ENCODE measurements at places on chromosomes 2 and 18.
A peak's percentile ranks its signal among the peaks of the same experiment; 100 is the strongest.

GRCh38 chr2:30334762-30335363, 103.5 kb downstream of the LBH start:
- no peak for DNase-seq

DNA sequence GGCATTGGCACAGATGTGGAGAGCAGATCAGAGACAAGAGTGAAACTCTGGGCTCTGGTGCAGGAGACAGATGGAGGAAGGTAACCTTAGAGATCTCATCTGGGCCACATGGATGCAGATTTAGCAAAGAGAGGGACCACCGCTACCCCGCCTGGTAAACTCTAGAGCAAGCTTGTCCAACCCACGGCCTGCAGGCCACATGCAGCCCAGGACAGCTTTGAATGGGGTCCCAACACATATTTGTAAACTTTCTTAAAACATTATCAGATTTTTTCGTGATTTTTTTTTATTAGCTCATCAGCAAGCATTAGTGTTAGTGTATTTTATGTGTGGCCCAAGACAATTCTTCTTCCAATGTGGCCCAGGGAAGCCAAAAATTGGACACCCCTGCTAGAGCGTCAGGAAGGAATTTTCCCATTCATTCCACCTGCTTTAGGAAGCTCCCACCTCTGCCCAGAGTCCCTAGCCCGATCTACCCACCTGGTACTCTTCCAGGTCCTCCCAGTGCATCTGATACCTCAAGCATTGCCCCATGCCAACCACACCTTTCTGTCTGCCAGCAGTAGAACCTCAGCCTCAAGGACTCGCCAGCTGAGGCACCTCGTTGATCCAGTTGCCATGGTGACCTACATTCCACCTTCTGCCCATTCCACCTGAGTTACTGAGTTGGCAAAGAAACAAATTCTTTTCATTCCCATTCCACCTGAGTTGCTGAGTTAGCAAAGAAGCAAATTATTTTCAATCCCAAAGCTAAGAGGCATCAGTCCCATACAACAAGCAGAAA, at the start of gene CIB4:
TSS of gene CIB4 (minus strand) at position 586 of the 784 bp plus-strand sequence. CDS start at position 534, 52 bp downstream.
- no peak for DNase-seq

DNA sequence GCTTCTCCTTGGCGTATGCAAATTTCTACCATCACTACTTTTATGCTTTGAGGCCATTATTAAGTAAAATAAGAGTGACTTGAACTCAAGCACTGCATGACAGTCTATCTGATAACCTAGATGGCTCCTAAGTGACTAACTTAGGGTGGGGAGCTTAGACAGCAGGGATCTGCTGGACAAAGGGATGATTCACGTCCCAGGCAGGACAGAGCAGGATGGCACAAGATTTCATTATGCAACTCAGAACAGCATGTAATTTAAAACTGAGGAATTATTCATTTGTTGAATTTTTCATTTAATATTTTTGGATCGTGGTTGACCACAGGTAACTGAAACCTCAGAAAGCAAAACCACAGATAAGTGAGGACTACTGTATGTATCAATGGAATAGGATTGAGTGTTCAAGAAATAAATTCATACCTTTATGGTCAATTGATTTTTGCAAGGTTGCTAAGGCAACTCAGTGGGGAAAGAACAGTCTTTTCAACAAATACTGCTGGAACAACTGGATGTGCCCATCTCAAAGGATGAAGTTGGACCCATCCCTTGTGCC, 115.3 kb downstream of the MBD2 start:
- DNase-seq: no peak

DNA sequence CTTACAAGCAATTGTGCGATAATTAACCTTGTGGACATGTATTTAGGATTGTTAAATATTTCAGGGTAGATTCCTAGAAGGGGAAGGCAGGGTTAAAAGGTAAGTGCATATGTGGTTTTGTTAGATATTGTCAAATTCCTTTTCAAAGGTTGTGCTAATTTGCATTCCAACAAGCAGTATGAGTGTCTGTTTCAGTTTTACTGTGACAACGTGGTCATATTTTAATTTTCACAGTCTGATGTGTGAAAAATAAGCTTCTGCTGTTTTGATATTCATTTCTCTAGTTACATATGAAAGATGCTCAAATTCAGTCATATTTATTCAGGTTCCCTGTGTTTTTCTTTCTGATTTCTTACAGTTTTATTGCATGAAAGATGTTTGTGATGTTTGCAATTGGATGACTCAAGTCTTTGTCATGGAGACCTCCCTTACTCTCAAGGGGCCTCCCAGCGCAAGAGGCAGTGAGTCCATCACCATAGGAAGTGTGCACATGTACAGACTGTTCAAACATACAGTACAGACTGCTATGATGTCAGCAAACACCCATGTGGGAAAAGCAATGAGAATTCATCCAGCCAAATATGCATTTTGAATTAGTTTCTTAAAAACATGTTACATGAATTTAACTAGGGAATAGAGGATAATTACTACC, 310.8 kb downstream of the GALR1 start:
- DNase-seq: no peak

GRCh38 chr2:3617198-3617890, 22.4 kb downstream of the COLEC11 start:
- no peak for DNase-seq

GRCh38 chr18:75100832-75101630, 107.9 kb downstream of the PTGR3 start:
- peak; percentile 2 for DNase-seq

DNA sequence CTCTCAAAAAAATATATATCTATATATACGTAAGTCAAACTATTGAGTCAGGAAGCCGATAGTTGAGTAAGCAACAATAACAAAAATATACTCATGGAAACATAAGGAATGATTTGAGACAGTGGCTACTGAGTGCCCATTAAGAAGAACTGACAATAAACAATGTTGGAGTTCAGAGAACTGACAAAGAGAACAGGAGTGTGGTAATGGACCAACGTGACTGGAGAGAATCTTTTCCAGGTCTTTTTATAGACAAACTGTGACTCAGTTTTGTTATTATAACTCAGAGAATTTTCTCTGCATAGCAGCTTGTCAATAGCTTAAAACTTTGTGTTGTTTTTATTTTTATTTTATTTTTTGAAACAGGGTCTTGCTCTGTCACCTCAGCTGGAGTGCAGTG, 4.6 kb upstream of the GALM start:
- DNase-seq: no peak

DNA sequence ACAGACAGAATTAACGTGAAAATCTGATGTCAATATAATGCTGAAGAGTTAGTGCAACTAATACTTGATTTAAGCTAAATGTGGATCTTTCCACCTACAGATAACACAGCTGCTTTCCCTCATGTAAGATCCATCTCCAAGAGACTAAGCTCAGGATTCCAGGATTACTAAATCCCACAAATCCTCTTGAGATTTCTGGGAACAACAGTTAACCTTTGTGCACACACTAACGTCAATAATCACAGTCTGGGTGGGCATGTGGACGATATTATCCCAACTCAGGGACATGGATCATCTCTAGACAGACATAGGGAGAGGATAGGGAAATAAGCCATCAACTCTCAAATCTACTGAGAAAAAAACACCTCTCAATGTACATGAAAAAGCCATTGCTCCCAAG, 432.6 kb downstream of the SATB2 start:
- DNase-seq: no peak

GRCh38 chr18:24878289-24878688, 417.9 kb downstream of the HRH4 start:
- peak; percentile 55 for DNase-seq

DNA sequence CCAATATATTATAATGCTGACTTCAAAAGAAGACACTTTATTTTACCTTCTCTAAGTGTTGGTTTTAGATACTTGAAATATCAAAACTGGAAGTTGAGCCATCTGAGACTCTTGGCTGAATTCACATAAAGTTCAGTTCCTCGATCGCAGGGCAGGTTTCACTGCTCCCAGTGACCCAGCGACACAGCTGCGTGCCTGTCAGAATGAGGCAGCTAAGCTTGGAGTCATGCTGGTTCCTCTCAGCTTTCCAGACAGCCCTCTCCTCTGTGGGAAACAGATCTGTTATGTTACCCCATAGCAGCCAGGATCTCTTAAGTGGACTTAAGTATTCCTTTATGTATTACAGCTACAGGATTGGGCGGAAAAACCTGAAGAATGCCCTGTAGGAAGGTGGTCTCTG, 142.8 kb upstream of the ALPP start:
- peak; percentile 23 for DNase-seq

DNA sequence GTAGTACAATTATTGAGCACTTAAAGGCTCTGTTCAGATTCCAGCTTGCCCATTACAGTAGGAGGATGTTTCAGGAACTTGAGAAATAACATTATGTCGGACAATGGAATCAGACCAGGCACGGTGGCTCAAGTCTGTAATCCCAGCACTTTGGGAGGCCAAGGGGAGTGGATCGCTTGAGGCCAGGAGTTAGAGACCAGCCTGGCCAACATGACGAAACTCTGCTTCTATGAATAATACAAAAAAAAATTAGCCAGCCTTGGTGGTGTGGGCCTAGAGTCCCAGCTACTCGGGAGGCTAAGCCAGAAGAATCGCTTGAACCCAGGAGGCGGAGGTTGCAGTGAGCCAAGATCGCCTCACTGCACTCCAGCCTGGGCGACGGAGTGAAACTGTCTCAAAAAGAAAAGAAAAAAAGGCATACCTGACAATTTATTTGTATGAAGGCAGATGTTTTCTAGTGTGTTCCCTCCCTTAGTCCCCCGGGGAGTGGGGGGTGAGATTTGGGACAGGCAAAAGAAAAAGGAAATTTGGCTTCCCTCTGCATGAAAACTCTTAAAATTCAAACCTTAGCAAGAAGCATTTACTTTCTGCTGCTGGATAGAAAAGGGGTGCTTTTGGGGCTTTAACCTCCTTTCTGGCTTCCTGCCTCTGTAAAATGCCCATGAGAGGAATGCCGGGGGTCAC, 13.7 kb upstream of the ZNF532 start:
- DNase-seq: no peak

DNA sequence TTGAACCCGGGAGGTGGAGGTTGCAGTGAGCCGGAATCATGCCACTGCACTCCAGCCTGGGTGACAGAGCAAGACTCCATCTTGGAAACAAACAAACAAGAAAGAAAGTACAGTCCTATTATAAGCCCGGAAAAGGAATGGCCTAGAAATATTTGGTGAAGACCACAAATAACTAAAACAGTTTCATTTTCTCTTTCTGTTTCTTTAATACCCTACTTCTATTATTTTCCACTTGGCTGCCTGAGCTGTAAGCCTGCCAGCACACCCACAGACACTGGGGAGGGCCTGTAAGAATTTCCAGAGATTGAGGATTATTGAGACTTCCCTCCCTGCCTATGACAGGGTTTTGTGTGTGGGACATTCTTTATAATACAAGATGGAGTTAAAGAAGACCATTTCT, 188.0 kb upstream of the DCC start:
- DNase-seq: no peak

- DNase-seq: peak; percentile 60
Observed at GRCh38 chr2:162073888-162074631, at the start of gene DPP4. Gene DPP4, minus strand, starts transcription at chr2:162074215. Its CDS starts 234 bp downstream, at chr2:162073981.

DNA sequence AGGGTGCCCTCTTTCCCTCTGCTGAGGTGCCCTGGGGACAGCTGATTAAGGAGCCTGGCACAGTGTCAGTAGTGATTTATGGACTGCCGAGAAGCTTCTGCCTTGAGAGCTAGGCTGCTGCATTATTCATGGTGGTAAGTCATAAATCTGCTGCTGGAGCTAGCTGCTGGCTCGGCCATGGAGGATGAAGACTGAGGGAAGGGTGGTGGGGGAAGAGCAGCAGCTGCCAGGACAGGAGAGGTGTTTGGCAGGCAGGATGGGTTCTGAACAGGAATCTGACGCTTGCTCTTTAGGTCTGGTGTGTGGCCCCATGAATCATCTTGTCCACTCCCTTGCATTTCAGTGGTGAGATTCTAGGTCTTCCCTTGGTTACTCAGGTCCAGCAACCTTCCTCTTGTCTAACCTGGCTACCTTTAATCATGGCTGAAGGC, 296.3 kb downstream of the DYSF start:
- peak; percentile 25 for DNase-seq

- DNase-seq: no peak
Observed at GRCh38 chr2:66452917-66453316, 18.0 kb downstream of the MEIS1 start.

DNA sequence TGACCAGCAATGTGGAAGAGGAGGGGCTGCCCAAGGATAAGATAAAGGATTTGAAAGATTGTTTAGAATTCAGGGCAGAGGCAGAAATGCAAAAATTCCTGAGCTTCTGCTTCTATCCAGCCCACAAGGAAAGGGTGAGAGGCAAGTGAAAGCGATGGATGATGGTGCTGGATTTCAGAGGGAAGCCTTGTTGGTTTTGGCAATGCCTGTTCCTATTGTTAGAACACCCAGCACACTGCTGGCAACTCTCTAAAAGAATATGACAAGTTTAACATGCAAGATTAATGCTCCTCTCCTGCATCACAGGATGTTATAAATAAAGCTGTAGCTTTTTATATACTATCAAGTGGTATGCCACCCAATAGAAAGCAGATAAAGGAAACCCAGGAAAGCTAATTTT, 92.6 kb downstream of the ZNF385B start:
- DNase-seq: peak; percentile 68

GRCh38 chr2:164662868-164663631, 41.8 kb upstream of the GRB14 start:
- no peak for DNase-seq

DNA sequence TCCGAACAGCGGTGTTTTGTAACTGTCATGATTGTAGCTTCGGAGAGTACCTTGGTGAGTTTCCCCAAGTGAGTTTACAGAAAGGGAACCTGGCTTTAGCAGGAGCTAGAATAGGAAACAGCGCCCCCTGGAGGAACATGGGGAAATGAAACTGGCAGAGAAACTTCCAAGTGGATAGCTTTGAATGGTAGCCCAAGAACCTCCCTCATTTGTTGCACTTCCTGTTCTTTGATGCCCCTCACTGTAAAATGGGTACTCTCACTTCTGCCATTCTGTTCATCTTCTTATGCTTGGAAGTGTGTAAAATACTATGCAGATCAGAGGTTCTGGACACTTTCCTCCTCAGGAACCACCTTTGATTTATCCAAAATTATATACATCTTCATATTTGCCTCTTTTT, 36.2 kb downstream of the CHST10 start:
- DNase-seq: peak; percentile 87

GRCh38 chr18:48222118-48222517, 187.1 kb downstream of the ZBTB7C start:
- DNase-seq: peak; percentile 35

DNA sequence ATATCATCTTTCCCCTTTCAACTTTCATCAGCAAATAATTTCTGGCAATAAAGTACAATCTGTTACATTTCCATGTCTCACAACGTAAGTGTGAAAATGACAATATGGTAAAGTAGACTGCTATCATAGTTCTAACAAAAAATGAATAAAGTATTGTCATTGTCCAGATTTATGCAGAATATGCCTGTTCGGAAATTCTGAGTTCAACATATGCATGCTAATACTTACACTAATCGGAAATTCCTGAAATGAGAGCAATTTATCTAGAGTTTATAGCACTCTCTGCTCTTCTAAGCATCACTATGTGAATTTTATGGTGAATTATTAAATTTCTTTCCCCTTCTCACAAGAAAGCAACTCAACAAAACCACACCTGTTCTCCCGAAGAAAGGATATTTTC, 8.1 kb downstream of the CWC22 start:
- DNase-seq: no peak
